ENCODE measurements at places on chromosomes 5 and 9.

GRCh38 chr5:149870232-149870631 lies 74.4 kb downstream of the PDE6A start:
- no peak for DNase-seq

DNA sequence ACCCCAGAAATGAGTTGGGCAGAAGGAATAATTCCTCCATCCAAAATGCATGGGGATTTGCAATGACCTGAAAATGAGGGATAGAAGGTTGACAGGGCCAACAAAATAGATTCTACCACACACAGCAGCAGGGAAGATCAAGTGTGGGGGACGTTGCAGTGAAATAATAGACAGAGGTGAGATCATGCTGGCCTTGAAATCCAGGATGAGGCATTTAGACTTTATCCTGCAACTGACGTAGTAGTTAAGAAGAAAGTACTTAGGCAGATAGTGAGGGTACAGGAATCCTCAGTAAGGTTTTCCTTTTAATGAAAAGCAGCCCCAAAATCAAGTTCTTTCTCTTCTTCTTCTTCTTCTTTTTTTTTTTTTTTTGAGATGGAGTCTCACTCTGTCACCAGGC lies 31.6 kb upstream of the TGFBR1 start:
- no peak for DNase-seq

DNA sequence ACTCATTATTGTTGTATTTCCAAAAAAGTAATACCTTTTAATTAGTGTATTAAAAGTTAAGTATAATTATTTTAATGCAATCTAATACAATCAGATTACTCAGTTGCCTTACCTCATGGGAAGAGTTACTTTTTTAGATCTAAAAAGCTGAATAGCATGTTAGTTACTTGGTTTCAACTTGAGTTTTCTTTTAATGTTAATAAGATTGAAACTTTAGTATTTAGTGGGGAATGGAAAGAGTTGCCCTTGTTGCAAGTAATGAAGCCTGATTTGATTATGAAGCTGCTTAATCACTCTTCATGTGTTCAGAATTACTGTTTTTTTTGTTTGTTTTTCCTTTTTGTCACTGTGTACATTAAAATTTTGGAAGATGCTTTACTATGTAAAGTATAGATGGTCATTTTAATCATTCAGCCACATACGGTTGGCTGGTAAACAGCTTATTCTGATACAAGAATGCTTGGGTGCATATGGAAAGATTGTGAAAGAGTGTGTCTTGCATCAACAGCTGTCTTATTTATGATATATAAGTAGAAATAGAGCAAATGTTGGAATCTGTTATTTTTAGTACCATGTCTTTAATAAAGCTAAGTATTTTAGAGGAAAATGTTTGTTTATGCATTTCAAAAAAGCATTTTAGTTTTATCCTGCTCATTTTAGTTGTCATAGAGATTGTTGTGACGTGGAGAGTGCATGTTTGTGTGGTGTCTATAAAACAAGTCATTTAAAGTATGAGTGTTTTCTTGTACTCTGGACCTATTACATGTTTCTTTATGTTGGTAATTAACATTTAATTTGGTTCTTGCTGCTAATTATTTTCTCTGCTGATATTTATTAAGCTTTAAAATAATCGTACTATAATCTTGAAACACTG lies 36.4 kb downstream of the SREK1 start:
- no peak for DNase-seq

DNA sequence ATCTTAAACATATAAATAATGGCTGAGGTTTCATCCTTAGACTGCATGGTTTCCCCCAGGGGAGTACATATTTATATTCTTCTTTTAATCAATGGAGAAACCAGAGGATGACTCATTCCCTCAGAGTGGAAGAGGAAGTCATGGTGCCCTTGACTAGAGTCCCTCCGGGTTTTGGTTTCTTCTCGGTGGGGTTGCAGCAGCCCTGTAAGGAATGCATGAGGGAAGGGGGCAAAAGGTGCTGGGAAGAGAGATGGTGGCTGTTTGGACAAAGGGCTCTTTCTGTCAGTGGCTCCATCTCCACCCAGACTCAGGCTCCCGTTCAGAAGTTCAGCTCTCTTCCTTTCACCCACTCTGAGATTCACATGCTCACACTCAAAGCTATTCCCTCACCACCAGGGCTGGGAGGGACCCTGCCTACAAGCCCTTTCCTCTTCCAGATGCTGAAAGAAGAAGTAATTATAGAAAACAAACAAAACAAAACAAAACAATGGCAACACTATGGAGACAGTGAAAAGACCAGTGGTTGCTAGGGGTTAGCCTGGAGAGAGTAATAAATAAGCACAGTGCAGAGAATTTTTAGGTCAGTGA lies 129.8 kb upstream of the IL12B start:
- no peak for DNase-seq

DNA sequence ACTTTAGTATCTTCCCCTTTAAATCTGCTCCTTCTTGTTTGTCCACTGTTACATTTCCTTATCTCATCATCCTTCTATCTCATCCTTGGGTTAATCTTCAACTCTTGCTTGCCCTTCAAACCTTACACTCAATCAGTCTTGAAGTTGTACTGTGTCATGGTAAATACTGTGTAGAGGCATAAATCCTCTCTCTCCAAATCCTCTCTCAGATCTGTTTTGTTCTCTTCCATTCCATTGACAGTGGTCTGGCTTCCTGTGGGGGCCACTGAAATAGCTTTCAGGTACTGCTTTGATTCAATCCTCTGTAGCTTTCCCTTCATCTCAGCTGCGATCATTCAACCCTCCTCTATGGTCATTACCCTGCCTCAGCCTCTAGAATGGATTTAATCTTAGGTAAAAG lies 104.0 kb downstream of the PLCXD3 start:
- no peak for DNase-seq

DNA sequence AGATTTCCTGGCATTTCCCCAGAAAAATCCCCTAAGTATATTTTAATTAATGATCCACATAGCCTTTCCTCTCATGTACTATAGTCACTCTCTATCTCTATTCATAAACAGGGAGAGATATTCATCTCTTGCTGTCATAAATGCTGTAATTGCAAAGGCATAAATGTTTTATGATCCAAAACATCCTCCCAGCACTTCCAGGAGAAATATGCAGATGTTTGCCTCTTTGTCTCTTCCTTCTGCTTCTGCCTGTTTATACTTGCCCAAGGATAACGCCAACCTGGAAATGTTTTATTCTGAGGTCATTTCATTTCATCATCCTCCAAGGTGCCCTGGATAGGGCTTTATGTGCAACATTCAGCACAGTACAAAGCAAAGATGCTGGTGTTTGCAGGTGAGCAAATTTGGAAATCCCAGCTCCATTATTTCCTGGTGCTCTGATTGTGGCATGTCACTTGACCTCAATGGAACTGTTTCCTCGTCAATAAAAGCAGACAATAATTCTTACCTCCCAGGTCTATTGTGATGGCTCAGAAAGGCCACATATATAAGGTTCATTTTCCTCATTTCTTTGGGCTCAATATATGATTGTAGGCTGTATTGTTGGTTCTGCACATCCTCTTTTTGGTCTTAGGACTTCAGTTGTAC lies 6.9 kb downstream of the TNFSF15 start:
- DNase-seq, result no peak

- DNase-seq, result no peak
These were observed 118.7 kb upstream of the PUM3 start for GRCh38 chr9:2962471-2963172.

DNA sequence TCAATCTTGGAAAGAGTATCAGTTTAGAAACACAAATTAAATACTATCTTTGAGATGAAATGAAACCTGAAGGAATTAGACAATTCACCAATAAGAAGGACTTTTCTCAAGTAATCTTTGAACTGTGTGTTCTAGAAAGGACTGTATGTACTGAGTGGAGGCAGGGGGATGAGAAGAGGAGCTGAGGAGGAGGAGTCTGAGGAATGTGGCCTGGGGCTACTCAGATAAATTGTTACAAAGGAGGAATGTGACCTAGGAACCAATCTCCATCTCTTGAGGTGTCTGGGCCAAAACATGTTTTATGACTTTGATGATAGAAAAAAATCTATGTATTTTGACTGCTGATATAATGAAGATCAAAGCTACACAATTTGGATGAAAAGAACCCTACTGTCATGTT lies 124.3 kb upstream of the ANKRD55 start:
- DNase-seq, result no peak

DNA sequence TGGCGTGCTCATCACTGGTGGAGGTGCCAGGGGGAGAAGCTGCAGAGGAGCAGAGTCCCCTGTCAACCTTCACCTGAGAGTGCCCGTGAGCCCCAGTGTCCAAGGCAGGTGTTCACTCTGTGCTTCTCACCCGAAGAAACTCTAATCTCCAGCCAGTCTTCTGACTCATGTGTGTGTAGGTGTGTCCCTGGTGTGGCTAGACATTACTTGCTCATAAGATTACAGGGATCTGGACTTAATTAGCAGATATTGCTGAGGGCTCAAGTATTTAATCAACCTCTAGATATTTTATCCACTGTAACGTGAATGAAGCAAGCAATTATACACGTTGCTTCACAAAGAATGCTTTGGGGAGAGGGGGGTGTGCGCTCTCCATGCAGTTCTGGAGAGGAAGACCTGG lies 72.5 kb downstream of the MED10 start:
- DNase-seq, result no peak

DNA sequence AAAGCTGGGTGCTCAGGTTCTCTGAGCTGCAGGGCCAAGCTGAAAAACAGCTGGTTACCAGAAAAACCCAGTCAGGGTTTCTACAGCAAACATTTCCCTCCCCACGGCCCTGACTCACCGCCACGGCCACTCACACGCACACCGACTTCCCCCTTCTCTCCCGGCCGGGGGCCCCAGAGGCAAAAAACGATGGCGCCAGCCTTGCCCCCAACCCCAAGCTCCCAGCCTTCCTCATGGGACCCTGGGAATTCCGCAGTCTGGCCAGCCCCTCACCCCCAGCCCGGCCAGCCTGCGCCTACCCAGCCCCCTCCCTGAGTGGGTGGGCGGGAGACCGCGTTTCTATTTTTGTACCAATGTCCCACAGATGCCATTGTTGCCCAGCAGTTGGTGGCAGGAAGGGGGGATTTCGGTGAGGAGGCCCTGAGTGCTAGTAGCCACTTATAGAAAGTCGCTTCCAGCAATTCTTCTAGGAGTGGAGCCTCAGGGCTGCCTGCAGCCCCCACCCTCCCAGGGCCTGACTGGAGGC lies 18.4 kb downstream of the ENG start:
- no peak for DNase-seq

DNA sequence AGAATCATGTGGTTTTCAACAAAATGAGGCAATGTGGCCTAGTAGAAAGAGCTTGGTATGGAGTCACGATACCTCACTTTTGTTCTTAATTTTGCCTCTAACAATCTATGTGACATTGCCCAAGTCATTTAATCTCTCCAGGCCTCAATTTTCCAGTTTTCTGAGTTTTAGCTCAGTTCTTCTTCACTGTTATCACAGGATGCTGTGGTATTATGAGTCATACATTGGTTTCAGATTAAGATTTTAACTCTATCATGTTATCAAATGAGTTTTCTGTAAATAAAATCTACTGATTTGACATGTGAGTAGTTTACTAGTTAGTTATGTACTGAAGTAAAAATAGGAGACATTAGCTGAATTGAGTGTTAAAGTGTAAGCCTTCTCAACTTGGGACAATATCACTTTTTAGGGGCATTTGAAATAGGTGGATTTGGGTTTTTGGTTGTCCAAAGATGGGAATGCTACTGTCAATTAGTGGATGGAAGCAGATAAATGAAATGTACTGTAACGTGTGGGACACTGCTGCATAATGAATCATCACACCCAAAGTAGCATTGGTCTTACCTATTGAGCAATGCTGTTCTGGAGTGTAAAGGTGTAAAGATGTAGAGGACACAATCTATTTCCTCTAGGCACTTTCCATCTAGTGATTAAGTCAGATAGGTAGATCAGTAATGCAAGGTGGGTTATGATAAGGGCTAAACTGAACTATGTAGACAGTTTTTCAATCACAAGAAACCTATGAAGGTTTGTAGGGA lies 73.3 kb downstream of the NNT start:
- DNase-seq, result no peak

GRCh38 chr9:68832861-68833518 lies 128.0 kb downstream of the PIP5K1B start:
- no peak for DNase-seq

GRCh38 chr5:150394131-150394530 lies 18.6 kb downstream of the CD74 start:
- no peak for DNase-seq

GRCh38 chr5:123091298-123092222 lies 2.5 kb downstream of the PRDM6 start:
- no peak for DNase-seq

GRCh38 chr5:67182301-67182790 lies 14.3 kb downstream of the CD180 start:
- no peak for DNase-seq

DNA sequence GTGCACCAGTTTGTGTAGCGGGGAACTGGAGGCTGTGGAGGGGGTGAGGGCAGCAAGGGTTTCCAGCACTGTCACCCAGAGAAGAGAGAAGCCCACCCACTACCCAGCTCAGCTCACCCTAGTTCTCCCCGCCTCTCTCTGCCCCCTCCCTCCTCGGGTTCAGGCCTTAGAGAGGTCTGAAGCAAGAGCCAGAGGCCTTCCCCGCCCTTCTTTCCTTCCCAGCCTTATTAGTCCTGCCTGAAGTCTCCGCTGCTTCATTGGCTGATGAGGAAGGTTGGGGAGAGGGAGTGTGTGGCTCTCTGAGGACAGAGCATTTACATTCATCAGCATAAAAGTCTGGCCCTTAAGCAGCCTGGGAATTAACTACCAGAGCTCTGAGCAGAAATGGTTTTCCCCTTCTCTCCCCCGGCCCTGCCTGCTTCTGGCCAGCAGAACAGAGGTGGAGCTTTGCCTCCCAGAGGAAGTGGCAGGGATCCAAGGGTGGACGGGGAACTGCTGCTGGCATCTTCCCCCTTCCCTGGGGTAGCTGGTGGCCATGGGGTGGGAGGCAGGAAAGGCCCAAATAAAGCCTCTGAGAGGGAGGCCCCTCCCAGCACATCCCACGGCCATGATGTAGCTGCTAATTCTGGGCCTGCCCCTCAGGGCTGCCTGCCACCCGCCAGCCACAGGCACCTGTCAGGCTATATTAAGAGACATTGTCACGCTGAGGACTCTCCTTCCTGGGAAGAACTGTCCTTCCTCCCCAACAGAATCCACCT lies 4.1 kb downstream of the DNAJB5 start:
- no peak for DNase-seq

- no peak for DNase-seq
These were observed 251.5 kb downstream of the KCTD16 start for GRCh38 chr5:144422018-144422727.

GRCh38 chr5:36128795-36129194 lies 22.9 kb downstream of the LMBRD2 start:
- no peak for DNase-seq
